BE2C (cell line): ENCODE measurements at places on chromosomes 7 and 10.
A peak's percentile ranks its signal among the peaks of the same experiment; 100 is the strongest.

DNA sequence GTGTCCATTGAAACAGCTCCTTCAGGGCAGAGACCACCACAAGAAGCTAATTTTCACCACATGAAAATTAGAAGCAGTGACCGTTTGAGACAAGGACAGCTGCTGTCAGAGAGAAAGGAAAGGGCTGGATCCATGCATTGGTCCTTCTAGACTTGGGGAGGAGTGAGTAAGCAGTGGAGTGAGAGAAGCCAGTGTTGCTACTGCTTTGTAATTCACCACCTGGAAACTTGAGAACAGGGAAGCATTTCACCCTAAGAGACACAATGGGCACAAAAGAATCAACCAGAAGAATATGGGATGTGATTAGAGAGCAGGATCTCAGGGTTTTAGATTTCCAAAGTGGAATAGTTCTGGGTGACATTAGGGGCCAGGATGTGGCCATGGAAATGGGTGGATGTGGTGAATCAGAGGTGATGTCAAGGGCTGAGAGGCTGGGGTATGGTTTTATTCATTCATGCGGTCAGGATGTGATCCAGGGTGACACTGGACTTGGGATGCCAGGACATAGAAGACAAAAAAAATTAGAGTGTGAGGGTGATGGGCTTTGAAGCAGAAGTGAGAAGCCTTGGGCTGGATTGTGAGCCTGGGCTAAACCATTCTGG, 61.6 kb downstream of the DENND11 start:
- DNase-seq, result no peak

DNA sequence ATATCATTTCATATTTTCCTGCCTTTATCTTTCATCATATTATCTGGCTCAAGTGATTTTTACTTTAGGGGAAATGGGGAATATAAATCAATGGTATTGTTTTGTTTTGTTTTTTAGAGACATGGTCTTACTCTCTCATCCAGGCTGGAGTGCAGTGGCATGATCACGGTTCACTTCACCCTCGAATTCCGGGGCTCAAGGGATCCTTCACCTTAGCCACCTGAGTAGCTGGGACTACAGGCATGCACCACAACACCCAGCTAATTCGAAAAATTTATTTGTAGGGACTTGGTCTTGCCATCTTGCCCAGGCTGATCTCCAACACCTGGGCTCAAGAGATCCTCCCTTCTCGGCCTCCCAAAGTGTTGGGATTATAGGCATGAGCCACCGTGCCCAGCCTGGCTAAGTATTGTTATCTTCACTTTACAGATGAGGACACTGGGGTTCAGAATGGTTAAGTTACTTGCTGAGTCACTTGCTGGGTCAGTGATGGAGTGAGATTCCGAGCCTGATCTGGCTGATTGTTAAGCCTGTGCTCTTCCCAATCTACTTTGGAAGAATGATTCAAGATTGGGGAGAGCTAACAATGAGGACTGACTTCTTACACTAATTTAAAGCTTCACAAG, 3.7 kb upstream of the SLC16A9 start:
- no peak for DNase-seq

GRCh38 chr7:128799451-128799850, 7.7 kb downstream of the CCDC136 start:
- no peak for DNase-seq

DNA sequence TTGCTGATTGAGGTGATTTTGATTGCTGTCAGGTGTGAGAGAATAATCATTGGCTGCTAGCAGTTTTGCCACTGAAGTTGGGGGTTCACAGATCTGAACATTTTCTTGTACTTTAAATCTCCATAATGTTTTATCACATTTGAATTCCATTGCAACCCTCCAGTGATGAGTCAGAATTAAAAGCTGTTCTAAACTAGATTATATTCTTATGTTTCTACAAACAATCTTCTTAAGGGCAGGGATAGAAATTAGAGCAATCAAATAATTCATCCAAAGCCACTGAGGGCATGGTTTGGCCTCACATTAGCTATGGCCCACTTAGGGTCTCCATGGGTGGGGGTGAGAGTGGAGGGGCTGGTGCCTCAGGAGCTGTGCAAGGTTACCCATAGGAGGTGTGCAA, 53.0 kb upstream of the RPA3 start:
- no peak for DNase-seq

- no peak for DNase-seq
Observed at GRCh38 chr7:159042103-159042502, 102.6 kb downstream of the VIPR2 start.

- no peak for DNase-seq
Observed at GRCh38 chr10:123935680-123936079, 44.1 kb upstream of the CPXM2 start.

DNA sequence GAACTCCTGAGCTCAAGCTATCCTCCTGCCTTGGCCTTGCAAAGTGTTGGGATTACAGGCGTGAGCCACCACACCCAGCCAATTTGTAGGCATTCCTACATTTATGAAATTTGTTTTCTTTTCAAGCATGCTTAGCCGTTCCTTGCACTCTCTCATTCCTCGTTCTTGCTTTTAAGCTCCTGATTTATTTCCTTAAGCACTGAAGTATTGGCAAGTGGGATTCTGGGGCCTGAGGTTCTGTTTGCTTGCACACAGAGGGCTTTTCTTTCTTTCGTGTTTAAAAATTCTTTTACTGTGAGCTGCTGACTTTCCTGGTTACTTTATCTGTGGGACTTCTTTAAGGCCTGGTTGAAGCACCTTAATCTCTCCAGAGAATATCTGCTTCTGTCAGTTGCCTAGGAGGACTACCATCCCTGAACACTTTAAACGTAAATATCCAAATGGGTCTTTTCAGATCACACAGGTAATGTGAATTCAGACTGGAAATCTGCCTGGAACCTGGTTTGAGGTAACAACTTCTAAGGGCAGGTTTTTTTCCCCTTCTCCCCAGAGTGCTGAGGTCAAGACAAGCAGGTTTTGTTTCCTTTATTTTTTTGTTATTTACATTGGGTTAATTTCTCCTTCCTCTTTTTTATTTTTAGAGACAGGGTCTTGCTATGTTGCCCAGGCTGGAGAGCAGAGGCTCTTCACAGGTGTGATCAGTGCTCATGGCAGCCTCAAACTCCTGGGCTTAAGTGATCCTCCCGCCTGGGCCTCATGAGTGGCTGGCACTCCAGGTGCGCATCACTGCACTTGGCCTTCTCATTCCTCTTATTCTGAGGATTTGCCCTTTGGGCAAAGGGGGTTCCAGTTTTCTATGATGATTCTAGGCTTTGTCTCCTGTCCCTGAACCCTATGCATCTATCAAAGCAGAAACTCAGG, 102.9 kb downstream of the PFKFB3 start:
- DNase-seq, result no peak

- no peak for DNase-seq
Observed at GRCh38 chr10:110827410-110827809, 44.3 kb upstream of the PDCD4 start.

GRCh38 chr7:45151131-45151684, 6.4 kb upstream of the RAMP3 start:
- no peak for DNase-seq

GRCh38 chr10:63751836-63752235, 230.6 kb downstream of the REEP3 start:
- DNase-seq, result no peak

GRCh38 chr7:37598824-37599223, 84.7 kb upstream of the GPR141 start:
- no peak for DNase-seq

DNA sequence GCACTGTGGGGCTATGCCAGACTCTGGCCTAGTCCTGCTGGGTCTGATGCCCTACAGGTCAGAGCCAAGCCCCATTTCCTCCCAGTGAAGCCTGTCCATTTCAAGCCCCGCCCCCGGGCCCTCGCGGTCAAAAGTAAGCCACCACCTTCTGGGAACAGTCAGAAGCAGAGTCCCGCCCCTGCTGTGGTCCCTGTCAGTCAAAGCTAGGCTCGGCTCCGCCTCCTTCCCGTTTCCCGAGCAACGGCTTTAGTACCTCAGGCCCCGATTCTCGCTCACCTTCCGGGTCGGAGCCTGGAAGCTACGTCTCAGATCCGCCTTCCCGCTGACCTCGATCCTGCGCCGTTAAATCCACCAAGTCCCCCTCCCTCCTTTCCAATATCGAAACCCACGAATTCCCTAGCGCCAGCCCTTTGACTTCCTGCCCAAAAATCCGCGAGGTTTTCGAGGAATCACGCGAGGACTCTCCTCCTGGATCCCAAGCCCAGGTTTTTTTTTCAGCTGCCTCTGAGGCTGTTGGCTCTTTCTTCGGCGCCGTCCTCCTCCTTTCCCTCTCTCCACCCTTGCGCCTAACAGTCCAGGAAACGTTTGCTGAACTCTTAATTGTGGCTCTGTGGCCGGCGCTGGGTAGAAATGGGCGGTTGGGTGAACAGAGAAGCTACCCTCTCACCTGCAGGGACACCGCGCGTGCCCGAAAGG, 11.8 kb downstream of the SFXN3 start:
- DNase-seq, result peak; percentile 95

DNA sequence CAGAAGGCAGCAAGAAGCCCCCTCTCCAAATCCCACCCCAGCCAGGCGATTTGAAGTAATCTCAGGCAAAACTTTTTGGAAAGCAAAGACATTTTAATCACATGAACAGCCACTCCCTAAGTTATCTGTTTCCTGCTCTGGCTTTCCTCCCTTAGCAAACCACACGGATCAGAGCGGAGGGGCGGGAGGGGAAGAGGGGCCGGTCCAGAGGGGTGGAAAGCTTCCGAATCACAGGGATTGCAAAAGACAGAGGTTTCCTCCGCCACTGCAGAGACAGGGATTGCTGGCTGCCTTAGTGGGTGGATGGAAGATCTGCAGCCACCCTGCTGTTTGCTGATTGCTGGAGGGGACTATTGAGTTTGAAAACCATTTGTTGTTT, 41.2 kb downstream of the ZCCHC24 start:
- DNase-seq, result peak; percentile 43

GRCh38 chr10:49356181-49356580, 39.7 kb downstream of the DRGX start:
- DNase-seq, result no peak

GRCh38 chr10:74034301-74034700, 36.4 kb downstream of the VCL start:
- DNase-seq, result no peak

DNA sequence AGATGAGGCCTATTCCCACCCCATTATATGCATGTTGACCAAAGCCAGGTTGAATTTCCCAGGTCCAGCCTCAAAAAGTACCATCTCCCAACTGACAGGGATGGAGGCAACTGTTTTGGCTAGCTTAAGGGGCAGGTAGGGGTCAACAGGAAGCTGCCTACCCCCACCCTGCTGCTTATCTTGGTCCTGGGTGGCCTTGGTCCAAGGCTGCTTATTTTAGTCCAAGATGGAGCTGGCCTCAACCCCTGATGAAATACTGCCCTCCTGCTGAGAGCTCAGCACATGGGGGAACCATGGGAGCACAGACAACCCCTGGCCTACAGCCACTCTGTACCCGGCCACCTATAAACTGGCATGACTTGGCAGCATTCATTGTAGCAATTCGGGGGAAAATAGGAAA, 23.1 kb downstream of the MYO1G start:
- no peak for DNase-seq

DNA sequence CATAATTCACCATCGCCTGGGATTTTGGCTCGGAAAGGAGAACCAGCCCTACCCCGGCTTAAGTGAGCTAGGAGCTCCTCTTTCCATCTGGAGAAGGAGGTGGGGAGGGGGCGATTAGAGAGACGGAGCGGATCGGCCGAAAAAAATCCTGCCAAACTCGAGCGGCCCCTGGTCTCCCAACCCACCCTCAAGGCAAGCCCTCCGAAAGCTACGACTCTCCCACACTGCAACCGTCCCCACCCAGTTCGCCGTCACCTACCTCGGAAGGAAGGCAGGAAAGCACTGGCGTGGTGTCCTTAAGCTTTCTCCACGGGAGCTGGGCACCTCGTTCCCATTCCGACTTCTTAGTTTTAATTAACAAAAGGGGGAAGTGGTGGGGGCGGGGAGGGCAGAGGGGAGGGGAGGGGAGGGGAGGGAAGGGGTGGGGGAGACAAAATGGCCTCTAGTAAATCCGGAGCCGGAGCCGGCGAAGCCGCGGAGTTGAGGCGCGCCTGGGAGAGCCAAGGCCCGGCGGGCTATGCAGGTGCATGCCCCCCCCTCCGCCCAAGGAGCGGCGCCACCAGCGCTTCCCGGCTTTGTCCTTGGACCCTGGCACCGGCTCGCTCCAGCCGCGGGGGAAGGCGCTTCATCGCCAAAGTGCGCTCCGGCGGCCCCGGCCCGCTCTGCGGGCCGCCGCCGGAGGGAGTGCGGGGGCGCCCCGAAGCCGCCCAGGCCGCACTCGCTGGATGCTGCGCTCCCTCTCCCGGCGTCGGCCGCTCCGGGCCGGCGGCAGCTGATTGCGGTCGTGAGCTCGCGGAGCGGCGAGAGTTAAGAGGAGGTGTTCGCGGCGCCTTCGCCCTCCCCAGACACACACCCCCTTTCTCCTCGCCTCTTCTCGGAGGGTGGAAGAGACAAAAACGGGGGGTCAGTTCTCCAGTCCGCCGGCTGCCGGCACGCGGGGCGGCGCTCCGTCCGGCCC, at the start of gene LRRC4:
Gene LRRC4 (minus strand): TSS at position 784 of the 958 bp plus-strand sequence. CDS start 797 bp downstream, outside the sequence.
- DNase-seq, result peak; percentile 50

- DNase-seq, result peak; percentile 86
Observed at GRCh38 chr7:101915000-101915399, 97.6 kb downstream of the CUX1 start.

GRCh38 chr10:17655009-17655408, 11.1 kb downstream of the STAM start:
- no peak for DNase-seq

DNA sequence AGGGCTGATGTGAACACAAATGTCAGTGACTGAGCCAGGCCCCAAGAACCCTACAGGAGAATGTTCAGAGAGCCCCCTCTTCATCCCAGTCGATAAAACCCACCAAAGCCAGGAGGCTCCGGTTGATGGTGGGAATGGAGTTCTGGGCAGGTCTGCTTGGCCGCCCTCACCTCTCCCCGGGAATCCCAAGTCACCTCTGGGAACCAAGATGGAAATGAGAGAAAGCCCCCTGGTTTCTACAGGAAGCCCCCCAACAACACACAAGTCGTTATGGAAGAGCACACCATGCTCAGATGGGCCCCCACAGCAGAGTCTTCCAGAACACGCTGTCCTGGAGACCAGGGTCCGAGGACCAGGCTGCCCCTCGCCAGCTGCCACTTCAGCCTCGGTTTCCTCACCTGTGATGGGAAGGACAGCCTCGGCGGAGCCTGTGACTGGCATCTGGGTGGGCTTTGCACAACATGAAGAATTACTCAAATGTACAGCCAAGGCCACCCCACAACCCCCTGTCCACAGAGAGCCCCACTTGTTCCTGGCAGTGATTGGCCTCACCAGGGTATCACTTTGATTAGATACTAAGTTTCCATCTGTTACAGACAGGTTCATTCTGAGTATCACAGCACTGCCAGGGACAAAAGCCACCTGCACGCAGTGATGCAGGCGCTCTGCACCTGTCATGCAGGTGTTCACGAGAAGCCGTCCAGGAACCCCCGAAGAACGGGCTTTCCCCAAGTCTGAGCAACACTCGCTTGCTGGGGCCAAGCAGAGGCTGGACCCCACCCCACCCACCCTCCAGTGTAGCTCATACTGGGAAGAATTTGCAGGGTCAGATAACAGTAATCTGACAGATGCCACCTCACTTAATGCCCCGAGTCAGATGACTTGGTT, 57.6 kb downstream of the MKI67 start:
- DNase-seq, result no peak

DNA sequence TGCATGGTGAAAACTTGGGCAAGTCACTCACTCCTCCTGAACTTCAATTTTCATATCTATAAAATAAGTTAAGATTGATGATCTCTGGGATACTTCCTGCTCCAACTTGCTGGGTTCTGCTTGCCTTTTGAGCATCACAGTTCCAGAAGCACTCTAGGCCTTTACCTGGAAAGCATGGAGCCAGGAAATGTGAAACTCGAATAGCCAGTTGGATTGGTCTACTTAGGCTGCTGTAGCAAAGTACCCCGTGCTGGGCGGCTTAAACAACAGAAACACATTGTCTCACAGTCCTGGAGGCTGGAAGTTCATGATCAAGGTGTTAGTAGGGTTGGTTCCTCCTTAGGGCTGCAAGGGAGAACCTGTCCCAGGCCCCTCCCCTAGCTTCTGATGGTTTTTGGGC, 64.5 kb downstream of the NAMPT start:
- no peak for DNase-seq
